Activated CD4-positive, alpha-beta T cell treated with anti-CD3 and anti-CD28 coated beads, Interleukin-2, amount 10 ng/mL, durations not matched to agents 7 days and 5 days (primary cell): ENCODE measurements at places on chromosomes 3 and 15. TPM values are rescaled to one million over a fixed set of nuclear protein-coding genes. Genes with fewer than 3 reads are reported as not detected.

Gene TMCO5A
- total RNA-seq, result not detected

Gene SNUPN
- 44.1 TPM for total RNA-seq

Gene TRIM42
- total RNA-seq, result not detected

Gene CFAP91
- total RNA-seq, result not detected

Gene SGO1
- total RNA-seq, result 35.6 TPM

Gene CCR1
- 6.6 TPM for total RNA-seq

Gene NEK10
- 0.56 TPM for total RNA-seq

Gene GMPS
- total RNA-seq, result 99.2 TPM

Gene NAA80
- 31.7 TPM for total RNA-seq

Gene ATP13A5
- total RNA-seq, result not detected

Gene FGF12
- total RNA-seq, result not detected

Gene RHO
- not detected for total RNA-seq

Gene KPNA1
- total RNA-seq, result 53.3 TPM

Gene SLC25A36
- total RNA-seq, result 35.6 TPM
